COLO829 (cell line): ENCODE measurements at places on chromosomes 12 and 14.

GRCh38 chr14:51627313-51627712 is 24.4 kb upstream of the FRMD6 start:
- no peak for DNase-seq

DNA sequence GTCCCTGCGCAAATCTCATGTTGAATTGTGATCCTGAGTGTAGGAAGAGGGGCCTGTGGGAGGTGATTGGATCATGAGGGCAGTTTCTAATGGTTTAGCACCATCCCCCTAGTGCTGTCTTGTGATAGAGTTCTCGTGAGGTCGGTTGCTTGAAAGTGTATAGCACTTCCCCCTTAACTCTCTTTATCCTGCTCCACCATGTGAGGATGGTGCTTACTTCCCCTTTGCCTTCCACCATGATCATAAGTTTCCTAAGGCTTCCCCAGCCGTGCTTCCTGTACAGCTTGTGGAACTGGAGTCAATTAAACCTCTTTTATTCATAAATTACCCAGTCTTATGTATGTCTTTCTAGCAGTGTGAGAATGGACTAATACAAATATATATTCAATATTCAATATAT is 303.7 kb upstream of the SEL1L start:
- DNase-seq = no peak

DNA sequence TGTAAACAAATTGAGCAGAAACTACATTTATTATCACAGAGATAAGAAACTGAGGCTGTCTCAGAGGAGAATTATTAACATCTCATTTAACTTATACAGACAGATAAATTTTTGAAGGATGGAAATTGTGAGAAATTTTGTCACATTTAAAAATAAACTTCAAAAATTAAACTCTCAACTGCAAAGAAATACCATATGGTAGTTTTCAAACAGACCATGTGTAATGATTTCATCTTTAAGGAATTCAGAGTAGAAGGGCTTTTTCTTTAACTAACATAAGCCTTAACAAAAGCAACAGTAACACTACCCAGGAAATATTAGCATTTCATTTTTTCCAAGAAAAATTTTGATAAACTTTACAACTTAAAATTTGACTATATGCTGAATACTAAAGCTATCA is 26.6 kb downstream of the NUP37 start:
- no peak for DNase-seq

DNA sequence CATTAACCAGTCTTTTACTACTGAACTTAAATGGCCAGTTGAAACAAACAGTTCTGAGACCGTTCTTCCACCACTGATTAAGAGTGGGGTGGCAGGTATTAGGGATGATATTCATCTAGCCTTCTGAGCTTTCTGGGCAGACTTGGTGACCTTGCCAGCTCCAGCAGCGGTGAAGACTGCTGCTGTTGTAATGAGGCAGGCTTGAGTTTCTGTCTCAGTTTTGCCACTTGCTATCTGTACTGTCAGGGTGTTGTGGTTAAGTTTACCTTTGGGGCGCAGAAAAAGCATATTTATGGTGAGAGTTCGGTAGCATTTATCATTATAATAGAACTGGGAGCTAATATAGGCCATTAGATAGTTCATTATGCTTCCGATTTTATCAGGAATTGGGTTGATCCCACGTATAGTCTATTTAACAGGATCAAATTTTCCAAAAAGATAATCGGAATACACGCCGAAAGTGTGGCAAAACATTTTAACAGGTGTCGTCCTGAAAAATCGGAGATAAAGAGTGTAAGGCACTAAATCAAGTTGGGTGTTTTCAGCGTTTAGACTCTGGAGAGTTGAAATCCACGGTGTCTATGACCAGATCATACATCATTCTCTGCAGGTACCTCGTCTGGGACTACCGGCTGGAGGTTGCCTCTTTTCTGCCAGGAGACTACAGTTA is 688 bp upstream of the NECAP1 start:
- no peak for DNase-seq

GRCh38 chr14:77071938-77072388 is 26.1 kb upstream of the CIPC start:
- DNase-seq = no peak

GRCh38 chr12:103969391-103969790 is 3.7 kb downstream of the TDG start:
- DNase-seq = no peak
